ENCODE measurements at places on chromosomes 1 and 21.
A peak's percentile ranks its signal among the peaks of the same experiment; 100 is the strongest.

- DNase-seq, result peak; percentile 18
Observed at GRCh38 chr1:218299416-218299815, 14.3 kb downstream of the RRP15 start.

- no peak for DNase-seq
Observed at GRCh38 chr1:159763686-159764085, 17.1 kb upstream of the DUSP23 start.

DNA sequence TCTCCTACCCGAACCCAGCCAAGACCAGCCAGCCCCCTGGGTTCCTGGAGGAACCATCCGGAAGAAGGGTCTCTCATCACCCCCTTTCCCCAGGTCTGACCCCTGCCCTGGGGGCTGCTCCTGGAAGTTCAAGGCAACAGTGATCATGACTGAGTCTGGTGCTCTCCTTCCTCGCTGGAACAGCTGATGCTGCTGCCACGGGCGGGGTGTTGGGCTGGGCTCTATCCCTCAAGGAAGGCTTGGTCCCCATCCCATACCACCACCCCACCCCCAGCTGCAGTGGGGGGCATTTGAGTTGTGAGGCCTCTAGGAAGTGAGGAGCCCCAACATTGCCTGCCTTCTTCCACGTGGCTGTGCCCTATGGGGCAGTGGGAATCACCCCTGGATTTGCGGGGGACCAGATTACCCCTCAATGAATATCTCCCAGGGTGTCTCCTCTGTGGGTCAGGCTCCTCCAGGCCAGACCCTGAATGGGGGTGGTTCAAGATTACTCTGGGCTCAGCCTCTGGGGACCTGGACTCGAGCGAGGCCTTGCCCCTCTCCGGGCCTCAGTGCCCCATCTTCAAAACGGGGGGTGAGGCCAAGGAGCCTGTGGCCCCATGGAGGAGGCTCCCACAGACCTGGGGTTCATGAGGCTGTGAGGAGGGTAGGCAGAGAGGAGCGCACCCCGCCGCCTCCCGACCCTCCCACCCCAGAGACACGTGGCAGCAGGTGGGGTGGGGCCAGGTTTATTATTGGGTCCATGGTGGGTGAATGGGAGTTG is 2.8 kb downstream of the MASP2 start:
- DNase-seq, result no peak

DNA sequence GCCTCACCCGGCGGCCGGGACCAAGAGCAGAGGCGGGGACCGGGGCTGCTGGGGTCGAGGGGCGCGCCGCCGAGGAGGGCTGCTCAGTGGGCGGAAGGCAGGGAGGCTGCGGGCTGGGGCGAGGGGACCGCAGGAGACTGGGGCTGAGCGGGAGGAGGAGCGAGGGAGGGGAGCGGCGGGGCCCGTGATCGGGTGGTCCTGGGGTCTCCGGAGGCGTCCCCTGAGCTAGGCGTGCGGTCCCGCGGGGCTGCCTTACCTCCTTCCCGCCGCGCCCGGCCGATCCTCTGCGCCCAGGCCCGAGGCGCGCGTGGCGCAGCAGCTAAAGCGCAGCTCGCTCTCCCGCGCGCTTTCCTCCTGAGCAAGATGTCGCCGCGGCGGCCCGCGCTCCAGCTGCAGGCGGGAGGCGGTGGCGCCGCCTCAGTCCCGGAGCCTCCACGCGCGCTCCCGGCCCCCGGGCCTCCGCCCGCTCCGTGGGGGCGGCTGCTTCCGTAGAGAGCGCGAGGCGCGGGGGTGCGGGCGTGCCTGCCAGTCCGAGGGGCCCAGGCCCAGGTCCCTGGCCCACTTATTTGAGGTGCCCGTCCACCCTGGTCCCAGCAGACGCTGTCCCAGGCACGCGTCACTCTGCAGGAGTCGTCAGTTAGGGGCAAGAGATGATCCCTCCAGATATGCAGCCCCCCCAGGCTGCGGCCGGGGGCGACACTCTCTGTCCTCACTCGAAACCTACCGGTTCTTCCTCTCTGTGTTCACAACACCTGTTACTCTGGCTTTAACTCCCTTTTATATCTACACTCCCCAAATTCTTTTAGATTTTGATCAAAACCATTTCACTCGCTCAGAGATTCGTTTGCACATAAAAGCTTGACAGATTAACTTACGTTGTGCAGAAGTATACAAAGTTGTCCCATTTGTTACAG is at the start of gene CCSAP:
TSS of gene CCSAP (minus strand) at position 392 of the 914 bp plus-strand sequence. CDS start 582 bp downstream, outside the sequence.
- DNase-seq, result peak; percentile 64

- DNase-seq, result no peak
Observed at GRCh38 chr1:54228638-54229079, 28.7 kb downstream of the MRPL37 start.

DNA sequence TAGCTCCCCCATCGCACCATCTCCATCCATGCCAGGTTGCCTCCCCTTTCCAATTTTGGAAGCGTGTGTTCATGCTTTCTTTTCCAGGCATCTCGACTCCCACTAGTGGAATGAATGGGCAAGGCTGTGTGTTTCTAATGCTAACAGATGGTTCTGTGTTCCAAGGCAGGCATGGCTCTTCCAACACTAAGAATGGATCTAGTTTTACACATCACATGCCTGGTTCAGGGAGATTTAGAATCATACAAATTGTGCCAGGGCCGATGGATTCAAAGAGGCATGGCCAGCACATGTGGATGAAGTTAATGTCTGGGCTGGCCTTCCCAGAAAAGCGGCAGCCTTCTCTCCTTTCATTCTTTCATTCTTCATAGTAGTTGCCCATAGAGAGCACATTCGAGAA is 438.7 kb downstream of the PRDM2 start:
- DNase-seq, result peak; percentile 23

- no peak for DNase-seq
Observed at GRCh38 chr1:37519613-37520012, 5.0 kb upstream of the MEAF6 start.

DNA sequence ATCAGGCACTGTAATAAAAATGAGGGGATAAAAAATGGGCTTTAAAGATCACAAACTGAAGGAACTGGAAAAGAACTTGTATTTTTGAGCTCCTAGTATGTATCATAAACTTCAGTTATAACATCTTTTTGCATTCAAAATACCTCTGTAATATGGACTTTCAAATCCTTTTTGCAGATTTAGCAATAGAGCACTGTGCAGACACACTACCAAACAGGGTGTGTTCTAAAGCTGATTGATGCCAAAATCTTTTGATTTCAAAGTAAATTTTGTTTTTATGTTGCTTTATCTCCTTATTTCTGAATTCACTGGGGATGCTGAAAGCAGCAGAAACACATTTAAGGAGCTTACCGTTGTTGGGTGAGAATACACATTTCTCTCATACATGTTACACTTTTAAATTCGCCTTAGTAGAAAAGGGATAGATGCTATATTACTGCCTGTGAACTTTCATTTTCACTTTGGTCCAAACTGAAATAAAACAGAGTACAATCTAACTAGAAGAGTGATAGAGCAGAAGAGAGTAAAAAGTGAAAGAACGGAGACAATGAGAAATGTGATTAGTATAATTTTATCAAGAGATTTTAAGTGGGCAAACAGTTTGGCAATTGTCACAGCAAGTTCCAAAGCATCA is 1126.6 kb downstream of the BRINP3 start:
- DNase-seq, result no peak

- no peak for DNase-seq
Observed at GRCh38 chr1:227736814-227737432, 1.7 kb downstream of the SNAP47 start.

- no peak for DNase-seq
Observed at GRCh38 chr1:36443297-36443696, 7.0 kb downstream of the OSCP1 start.

DNA sequence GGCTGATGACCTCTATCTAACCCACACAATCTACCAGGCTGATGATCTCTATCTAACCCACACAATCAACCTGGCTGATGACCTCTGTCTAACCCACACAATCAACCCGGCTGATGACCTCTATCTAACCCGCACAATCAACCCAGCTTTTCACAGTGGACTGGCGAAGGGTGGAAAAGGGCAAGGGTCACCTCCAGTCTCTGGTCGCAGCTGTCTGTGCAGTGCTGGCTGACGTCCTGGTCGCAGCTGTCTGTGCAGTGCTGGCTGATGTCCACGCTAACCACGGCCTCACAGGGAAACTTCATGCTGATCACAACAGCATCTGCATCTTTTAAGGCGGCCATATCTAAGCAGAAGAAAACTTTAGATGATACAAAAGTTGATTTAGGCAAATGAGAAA is 12.2 kb upstream of the CCDC27 start:
- DNase-seq, result no peak

- no peak for DNase-seq
Observed at GRCh38 chr1:6260433-6260934, 414 bp downstream of the GPR153 start.

DNA sequence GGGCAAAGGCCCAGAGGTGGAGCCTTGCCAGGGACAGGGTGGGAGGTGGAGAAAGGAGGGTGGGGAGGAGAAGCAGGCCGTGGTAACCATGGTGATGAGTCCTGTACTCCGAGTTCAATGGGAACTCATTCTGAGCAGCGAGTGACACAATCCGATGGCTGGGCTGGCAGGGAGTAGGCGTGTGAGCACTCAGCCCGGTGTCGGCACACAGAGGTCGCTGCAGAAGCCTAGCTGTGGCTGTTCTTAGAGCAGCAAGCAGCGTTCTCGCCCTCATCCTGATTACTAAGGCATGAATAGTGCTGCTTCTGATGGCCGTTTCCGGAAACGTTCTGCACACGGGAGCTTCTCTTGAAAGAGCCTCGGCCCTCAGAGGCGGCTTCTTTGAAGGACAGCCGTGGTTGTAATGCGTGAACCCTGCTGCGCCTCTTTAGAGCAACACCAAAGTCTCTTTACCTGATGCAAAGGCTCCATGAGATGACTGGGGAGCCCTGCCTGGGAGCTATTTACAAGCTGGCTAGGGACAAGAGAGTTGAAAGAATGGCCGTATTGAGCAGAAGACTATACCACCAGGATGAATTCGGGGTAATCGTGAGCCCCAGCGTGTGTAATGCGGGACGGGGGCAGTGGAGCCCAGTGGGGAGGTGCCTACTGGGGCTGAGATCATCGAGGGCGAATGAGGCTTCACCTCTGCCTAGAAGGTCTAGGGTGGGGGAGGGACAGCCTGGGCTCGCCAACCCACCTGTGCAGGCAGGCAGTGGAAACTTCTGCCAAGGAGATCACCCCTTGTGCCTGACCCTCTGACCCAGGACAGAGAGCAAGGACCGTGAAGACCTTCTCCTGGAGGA is 72.8 kb upstream of the PAX7 start:
- no peak for DNase-seq

GRCh38 chr1:247445526-247446356 is 12.2 kb downstream of the OR2B11 start:
- no peak for DNase-seq

- no peak for DNase-seq
Observed at GRCh38 chr1:24189528-24189927, 2.4 kb upstream of the IFNLR1 start.

DNA sequence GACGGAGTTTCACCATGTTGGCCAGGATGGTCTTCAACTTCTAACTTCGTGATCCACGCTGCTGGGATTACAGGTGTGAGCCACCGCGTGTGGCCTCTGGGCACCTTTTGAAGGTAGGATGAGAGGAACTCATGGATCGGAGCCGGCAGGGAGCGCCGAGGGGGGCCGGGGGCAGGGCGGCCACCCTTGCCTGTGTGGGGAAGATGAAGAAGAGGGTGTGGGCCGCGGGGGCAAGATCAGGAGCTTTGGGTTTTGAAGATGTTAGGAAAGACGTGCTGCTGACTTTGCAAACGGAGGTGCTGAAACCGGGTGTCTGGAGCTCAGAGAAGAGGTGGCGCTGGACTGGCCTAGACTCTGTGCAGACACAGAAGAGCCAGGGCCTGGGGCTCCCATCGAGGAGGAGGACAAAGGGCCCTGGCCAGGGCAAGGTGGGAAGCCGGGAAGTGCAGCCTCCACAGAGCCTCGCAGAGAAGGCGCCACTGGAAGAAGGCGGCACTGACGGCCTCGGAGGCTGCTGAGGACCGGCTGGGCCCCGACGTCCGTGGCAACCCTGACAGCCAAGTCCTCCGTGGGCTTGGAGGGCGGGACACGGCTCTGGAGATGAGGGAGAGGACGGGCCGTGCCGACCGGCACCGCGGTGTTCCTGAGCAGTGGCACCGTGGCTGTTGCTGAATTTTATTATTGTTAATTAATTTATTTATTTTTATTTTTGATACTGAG is 13.7 kb downstream of the RNF223 start:
- no peak for DNase-seq

DNA sequence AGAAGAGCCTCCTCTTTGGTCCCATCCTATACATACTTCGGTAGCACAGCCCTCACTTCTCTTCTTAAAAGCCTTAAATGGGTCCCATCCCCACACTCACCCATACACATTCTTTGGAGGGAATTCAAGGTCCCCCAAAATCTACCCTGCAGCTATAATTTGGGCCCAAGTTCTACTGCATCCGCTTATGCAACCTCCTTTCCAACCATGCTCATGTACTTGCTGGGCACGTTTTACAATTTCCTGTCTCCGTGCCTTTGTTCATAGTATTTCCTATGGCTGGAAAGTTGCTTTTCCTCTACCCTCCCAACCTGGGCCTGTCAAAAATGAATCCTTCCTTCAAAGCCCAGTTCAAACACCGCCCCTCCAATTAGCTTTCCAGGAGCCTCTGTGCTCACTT is 99.7 kb downstream of the SLC45A1 start:
- no peak for DNase-seq

GRCh38 chr1:106608841-106609240 is 447.6 kb upstream of the PRMT6 start:
- no peak for DNase-seq

GRCh38 chr1:153688736-153689328 is 10.3 kb downstream of the NPR1 start:
- DNase-seq, result no peak

GRCh38 chr21:42754270-42754933 is 101.0 kb downstream of the PDE9A start:
- DNase-seq, result no peak

DNA sequence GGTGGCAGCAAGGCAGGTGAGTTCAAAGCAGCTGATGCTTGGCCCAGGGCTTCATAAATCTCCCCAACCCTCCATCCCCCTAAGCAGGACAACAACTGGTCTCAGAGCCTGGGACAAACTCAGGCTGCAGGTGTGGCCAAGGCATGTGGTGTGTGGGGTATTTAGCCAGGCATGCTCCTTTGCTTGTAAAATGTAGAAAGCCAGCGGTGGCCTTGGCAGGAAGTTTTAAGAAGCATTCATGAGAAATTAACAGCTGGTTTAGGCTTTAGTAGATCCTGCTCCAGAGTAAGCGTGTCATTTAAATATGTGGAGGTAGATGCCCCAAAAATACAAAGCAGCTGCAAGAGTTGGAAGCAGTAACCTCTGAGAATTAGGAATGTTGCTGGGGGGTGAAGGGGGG is 44.8 kb downstream of the NTPCR start:
- no peak for DNase-seq

- DNase-seq, result no peak
Observed at GRCh38 chr1:206005778-206006180, 2.6 kb upstream of the RAB7B start.

DNA sequence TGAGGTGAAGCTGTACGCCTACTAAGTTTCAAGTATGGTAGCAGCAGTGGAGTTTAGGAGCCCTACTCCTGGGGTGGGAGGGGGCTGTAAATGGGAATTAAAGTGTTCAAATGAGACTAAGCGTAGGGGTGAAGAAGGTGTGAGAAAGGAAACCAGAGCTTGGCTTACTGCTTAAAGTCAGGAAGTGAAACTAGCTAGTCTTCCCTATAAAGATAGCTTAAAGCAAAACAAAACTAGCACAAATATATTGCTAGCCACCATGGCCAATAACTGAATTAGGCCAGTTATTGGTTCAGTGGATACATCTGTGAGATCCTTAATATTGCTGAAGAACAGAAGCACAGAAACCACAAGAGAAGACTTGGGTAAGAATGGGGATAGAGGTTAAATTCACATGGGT is 492.2 kb upstream of the PKN2 start:
- DNase-seq, result no peak
